ENCODE measurements at places on chromosomes 1 and 21.

GRCh38 chr21:15208786-15209185 lies 144.0 kb upstream of the NRIP1 start:
- DNase-seq = no peak

DNA sequence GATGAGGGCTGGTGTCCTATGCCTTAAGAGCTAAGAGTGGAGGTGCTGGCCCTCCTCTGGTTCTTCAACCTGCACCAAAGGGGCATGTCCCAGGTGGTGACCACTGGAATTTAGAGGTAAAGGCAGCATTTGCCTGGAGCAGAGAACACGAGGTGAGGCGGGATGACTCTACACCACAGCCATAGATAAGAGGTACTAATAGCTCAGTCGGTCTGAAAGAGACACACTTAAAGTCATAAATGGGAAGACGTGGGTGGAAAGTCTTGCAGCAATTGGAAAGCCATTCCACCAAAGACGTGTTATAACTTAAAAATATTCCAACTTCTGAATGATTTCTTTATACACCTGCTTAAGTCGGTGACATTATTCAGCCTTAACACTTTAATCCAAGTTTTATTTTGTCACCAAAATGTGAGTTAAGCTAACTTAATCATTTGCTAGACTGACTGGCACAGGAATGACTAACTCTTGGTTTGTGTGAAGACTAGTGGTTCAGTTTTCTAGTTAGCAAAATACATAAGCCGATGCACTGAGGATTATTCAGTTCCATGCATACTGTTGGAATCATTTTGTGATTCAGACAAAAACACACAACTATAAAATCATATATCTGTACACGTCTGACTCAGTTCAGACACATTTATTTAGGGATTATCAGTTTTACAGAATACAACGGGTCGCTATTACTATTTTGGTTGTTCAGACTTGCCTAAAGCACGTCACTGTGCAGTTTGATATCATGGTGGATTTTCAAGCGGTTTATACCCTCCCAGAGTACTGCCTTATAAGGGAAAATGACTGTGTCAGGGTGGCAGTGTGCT lies 4.6 kb upstream of the ETS2 start:
- DNase-seq = no peak

- no peak for DNase-seq
Measured at GRCh38 chr1:205179842-205180241, 31.7 kb downstream of the DSTYK start.

GRCh38 chr1:205504311-205505075 lies at the start of gene CDK18:
TSS of gene CDK18 (plus strand) at chr1:205504669. CDS start at chr1:205523168, 18,499 bp downstream.
- DNase-seq = peak; percentile 72

- no peak for DNase-seq
Measured at GRCh38 chr1:170703591-170703990, 39.7 kb downstream of the PRRX1 start.

- DNase-seq = no peak
Measured at GRCh38 chr1:85116856-85117255, 68.6 kb upstream of the MCOLN3 start.

- DNase-seq = no peak
Measured at GRCh38 chr1:7621334-7622219, 149.5 kb upstream of the VAMP3 start.

GRCh38 chr1:219126377-219126776 lies 47.3 kb upstream of the LYPLAL1 start:
- DNase-seq = no peak

GRCh38 chr1:33049371-33049770 lies 12.7 kb upstream of the AK2 start:
- no peak for DNase-seq

GRCh38 chr1:3740042-3740441 lies 12.2 kb upstream of the CCDC27 start:
- DNase-seq = no peak

- DNase-seq = no peak
Measured at GRCh38 chr1:36590771-36591170, 108.1 kb upstream of the CSF3R start.

- no peak for DNase-seq
Measured at GRCh38 chr21:18970416-18970815, 566.8 kb upstream of the TMPRSS15 start.

DNA sequence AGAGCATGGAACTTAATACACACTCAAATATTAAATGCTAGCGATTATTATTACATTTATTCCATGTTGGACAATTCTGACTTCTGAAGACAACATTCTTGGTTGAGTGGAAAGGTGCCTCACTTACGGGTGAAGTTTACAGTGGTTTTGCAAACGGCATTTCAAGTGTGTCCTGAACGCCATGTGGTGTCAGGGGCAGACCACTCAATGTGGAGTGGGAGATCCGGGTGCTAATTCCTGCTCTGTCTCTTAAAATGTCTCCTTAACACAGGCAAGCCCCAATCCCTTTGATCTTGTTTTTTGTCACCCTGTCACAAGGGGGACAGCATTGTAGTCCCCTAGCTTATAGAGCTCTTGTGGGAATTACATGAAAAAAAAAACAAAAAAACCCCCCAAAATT lies 5.6 kb upstream of the TDRD10 start:
- DNase-seq = no peak

DNA sequence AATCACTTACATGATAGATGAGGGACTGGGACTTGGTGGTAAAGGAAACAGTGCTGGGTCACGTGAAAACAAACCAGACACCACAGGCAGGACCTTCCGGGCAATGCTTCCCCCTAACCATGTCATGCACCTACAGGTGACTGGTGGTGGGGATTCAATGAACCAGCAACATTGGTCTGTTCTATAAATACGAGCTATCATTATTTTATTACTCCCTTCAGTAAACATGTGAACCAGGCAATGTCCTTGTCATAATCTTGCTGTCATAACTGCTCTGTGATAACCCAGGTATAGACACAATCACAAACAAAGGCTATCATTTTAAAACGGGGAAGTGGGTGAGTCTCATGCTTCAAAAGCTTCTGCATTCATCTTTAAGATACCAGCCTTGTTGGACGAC lies 153.4 kb downstream of the CLIC6 start:
- DNase-seq = no peak

GRCh38 chr1:77465139-77465538 lies 183.3 kb downstream of the AK5 start:
- DNase-seq = no peak

DNA sequence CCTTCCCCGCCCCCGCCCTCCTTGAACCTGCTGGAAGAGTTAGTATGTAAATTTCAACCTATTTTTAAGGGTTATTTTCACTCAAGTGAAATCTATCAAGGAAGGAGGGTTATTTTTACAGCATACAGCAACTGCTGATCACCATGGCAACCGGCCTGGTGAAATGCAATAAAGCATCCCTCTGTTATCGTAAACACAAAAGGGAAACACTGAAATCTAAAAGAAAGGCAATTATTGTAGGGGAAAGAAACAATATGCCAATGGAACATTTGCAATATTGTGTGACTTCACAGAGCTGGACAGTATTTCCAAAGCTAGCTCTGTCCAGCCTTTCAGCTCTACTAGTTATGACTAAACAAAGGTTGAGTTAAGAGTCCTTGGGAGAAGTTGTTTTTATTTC lies 588.3 kb upstream of the PBX1 start:
- no peak for DNase-seq

DNA sequence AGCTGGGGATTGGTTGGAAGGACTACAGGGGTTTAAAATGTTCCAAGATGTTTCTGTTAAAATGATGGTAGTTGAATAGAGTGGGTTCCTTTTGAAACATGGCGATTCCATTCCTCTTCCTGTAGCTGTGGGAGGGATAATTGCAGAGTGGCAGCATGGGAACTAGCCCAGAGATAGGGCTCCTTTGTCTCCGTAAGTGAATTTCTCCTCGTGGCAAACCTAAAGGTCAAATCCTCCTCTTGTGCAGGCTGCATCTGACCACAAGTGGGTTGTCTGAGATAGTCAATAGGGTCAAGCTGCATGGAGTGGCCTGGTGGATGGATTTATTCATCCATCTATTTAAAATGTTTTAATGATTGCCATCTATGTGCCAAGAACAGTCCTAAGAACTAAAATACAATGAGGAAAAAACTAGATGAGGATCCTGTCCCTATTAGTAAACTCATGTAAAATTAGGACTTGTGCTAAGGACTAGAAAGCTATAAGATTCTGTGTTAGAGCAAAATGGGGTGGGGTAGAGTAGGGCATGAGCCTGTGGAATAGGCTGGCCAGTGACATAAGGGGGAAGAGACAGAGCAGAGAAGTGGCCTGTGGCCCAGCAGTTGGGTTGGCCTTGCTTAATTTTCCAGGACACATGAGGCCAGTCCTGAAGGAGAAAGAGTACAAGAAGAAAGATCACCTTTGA lies 89.1 kb upstream of the IVNS1ABP start:
- no peak for DNase-seq

- DNase-seq = no peak
Measured at GRCh38 chr1:34984793-34985608, at the start of gene TMEM35B. TSS of gene TMEM35B (minus strand) at chr1:34985347. CDS start at chr1:34985305, 42 bp downstream.

DNA sequence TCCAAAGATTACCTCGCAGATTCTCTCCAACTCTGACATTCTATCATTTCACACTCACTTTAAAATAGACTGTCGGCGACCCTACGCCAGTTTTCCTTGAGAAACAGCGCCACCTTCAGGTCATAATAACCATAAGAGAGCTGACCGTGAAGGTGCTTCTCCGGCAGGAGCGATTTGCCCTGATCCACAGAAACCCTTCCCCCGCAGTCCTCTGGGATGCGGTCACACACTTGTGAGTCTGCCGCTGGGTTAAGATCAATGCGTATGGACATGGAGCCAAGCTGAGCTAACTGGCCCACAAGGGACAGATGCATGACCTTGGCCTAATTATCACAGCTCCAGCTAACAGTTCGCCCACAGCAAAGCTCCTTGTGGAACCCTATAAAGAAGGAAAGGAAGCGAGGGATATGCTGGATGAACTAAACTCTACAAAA lies 32.8 kb upstream of the IFNAR2 start:
- DNase-seq = peak; percentile 71

GRCh38 chr1:8349961-8350360 lies 32.0 kb downstream of the SLC45A1 start:
- no peak for DNase-seq

DNA sequence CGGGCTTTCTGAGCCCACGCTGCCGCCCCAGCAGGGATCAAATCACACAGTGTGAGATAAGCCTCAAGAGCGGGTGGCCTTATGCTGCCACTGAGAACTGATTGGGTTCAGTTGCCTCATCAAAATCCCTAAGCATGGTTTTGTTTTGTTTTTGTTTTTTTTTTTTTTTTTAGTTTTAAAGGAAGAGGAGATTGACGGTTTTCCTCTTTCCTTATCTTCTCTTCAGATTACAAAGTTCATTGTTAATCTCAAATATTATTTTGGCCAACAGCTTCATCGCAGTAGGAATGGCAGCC lies 651 bp downstream of the COA6 start:
- DNase-seq = no peak

- no peak for DNase-seq
Measured at GRCh38 chr1:186202271-186202764, 172.7 kb downstream of the TPR start.

GRCh38 chr21:41411449-41412089 lies 14.5 kb upstream of the MX1 start:
- DNase-seq = peak; percentile 55

- no peak for DNase-seq
Measured at GRCh38 chr1:201614262-201615015, 75.5 kb downstream of the NAV1 start.

- DNase-seq = no peak
Measured at GRCh38 chr1:54701996-54702395, 13.7 kb upstream of the TTC4 start.

DNA sequence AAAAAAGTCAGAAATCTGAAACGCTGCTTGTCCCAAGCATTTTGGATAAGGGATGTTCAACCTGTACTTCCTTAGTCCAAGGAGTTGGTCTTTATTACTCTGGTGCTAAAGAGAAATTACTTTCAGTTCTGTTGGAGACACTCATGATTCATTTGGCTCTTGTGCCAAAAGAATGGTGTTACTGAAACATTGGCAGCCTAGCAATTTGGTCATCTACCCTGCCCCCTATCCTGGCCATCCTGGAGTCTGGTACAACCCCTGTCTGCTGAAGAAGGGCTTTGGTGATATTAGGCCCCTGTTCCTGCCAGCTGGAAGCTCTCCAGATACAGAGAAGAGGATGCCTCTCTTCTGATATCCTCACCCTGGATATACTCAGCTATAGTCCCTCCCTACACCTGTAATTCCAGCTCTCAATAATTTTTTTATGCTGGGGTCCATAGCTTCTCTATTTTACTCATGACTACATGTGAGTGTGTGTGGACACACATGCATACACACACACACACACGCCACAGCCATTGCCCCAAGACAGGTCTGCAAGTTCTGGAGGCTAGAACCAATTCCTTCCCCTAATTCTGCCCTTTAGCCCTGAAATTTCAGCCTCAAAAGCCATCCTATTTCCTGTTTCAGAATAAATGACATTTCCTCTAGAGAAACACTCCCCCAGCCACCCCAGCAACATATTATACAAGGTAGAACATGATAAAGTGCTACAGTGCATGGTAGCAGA lies 40.0 kb downstream of the LHX8 start:
- DNase-seq = no peak

- no peak for DNase-seq
Measured at GRCh38 chr1:94011709-94012595, 102.7 kb upstream of the GCLM start.

GRCh38 chr1:209218981-209219380 lies 364.5 kb upstream of the CAMK1G start:
- no peak for DNase-seq

GRCh38 chr1:179380299-179380698 lies 14.5 kb downstream of the AXDND1 start:
- no peak for DNase-seq
